ENCODE measurements at places on chromosomes 16 and 17. TPM values are rescaled to one million over a fixed set of nuclear protein-coding genes. Genes with fewer than 3 reads are reported as not detected.
A peak's percentile ranks its signal among the peaks of the same experiment; 100 is the strongest.

TMEM235 gene
- not detected for total RNA-seq

DNA sequence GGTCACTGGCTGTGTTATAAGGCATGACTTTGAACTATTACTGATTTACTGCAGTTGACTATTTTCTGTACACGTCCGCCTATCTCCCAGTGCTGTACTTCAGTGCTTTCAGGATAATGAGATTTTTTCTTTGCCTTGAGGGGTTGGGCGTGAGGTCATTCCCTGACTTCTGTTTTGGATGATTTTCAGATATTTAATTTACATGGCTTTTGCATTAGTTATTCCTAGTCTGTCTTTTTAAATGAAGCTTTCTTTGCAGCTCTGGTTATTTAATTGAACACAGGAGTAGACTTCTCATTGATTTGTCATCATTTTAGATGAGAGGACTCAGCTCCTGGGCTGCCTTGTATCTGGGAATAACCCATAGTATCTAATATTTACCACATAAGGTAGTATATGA is 23.7 kb downstream of the WIPF2 start:
- peaks cover 13% of the 10 kb centered on the region for H3K4me1 ChIP-seq
- H3K36me3 ChIP-seq, result no peaks in the 10 kb centered on the region
- DNase-seq, result no peak
- no peaks in the 10 kb centered on the region for H3K27me3 ChIP-seq
- H3K4me3 ChIP-seq, result no peak overlapping the region

DNA sequence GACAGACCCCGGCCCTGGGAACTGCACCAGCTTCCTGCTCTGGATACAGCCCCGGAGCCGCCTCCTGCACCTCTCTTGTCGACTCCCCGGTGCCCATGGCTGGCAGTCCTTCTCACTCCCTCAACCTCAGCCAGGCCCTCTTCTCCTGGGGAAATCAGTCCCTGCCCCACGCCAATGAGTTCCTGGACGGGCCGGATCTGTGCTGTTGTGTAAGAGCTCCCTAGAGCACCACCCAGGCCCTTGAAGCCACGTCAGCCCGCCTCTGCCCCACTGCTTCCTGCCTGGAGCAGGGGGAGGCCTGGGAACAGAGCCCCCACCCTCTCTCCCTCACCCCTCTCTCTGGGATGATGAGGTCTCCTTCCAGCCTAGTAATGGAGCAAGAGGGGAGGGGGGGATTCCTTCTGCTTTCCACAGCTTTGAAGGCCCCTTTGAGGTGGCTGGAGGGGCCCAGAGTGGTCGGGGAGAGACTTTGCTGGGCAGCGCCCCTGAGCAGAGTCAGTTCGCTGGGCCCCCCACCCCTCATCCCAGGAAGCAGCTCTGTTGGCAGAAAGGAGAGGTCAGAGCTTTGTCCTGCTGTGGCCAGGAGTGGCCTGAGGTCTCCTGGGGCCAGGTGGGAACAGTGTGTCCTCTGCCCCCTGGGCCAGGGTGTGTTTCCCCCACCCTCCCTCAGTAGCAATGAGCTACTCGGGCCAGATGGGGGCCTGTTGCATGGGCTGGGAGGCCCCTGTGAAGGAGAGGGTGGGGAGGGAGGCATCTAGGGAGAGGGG is 3.8 kb downstream of the PRR29 start:
- H3K36me3 ChIP-seq, result peaks cover 23% of the 10 kb centered on the region
- H3K27me3 ChIP-seq, result no peaks in the 10 kb centered on the region
- no peak for DNase-seq
- H3K4me3 ChIP-seq, result no peak overlapping the region
- H3K27ac ChIP-seq, result no peak overlapping the region
- H3K4me1 ChIP-seq, result peaks cover 32% of the 10 kb centered on the region

SLFN13 gene
- total RNA-seq, result 24.4 TPM

DNA sequence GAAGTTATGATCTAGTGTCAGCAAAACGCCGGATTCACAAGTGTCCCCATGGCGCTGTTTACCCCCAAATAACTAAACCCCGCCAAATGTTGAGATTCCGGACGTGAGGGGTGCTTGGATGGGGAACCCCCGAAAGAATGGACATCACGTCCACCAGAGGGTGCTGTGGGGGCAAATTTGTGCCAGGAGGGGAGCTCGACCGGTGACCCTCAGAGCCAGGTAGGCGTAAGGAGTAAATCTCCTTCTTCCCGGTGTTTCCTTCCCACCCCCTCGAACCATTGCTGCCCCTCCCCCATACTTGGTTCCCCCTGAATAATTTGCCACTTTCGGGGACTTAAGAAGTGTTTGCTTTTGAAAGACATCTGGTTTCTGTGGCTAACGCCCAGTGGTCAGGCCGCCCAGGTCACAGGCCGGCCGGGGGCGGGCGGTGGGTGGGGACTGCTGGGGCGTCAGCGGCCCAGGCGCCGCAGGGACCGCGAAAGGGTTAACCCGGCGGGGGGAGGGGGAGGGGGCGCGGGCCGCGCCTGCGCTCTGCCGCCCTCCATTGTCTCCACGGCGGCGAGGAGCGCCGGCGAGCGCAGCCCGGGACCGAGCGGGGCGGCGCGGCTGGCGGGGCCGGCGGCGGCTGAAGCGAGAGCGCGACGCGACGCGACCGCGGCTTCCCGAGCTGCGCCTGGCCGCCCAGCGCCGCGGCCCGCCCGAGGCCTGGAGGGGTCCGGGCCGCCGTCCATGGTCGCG is at the start of gene ZNRF1:
Gene ZNRF1, plus strand, starts transcription at position 544 of the 738 bp plus-strand sequence. CDS start 648 bp downstream, outside the sequence.
- no peaks in the 10 kb centered on the region for H3K27me3 ChIP-seq
- peak within 1 kb of the TSS; percentile 28 for H3K4me3 ChIP-seq
- no peaks in the 10 kb centered on the region for H3K36me3 ChIP-seq
- H3K4me1 ChIP-seq, result peaks cover 15% of the 10 kb centered on the region
- DNase-seq, result peak; percentile 71

All from CD8-positive, alpha-beta memory T cell (primary cell).